ENCODE measurements at places on chromosomes 1 and 21. TPM values are rescaled to one million over a fixed set of nuclear protein-coding genes. Genes with fewer than 3 reads are reported as not detected.

DNA sequence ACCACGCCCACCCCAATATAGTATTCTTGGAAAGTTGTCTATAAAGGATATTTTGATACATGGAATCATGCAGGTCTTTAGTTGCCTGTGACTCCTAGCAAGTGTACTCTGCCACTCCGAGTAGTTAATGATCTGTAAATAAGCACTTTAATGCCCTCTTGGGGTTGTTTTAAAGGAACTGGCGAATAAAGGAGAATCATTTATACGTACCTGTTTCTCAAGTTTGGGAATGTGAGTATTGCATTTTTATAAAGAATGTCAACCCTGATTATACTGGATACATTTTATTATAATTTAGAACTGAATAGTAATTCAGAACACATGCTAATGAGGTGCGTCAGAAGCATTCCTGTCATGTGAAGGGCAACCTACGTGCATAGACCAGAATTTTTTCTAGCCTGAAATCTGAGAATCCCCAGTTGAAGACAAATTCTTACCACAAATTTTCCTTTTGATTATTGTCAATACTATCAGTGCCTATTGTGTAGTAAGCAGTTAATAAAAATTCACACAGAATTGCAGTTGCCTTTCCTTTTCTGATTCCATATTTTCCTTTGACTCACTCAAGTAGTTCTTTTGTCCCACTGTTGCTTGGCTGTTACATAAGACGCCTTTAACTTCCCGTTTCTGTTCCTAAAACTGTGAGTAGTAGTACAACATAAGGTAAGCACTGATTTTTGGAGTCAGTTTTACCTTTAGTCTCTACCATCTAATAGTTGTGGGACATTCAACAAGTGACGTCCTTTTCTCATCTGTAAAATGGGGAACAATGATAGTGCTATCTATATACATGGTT is 5.1 kb downstream of the AHCYL1 start:
- no peak for DNase-seq

DNA sequence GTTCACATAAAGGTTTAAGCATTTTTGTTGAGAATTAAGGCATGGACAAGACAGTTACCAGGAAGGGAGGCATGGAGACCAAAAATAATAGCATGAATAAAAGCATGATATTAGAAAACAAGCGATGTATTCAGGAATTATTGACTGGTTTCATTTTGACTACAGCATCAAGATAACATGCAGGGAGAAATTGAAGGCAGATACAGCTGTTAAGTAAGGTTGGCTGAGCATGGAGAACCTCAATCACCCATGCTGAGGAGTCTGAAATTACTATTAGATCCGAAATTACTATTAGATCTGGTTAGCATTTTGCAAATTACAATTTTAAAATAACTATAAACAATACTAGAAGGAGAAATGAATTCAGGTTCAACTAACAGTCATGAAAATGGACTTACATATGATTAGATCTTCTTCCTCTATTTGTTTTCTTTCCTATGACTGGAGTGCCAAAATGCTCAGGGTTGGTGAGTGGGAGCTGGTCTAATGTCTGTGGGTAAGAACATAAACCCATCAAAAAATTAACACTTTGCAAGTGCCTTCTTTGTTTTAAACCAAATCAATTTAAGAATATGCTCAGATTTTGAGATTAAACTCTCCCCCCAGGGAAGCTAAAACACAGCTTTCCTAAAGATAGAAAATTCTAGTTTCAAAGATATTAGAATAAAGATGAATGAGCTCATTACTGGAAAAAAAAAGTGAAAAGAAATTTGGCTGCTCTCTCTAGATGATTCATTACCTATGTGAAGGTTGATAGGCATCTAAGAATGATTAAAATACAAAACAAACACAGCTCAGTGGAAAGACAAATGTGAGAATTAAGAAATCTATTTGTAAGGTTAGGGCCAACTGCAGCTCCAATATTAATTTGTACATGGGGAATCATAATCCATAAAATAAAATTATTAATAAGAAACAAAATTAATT is 81.7 kb downstream of the ARID4B start:
- DNase-seq, result no peak

DNA sequence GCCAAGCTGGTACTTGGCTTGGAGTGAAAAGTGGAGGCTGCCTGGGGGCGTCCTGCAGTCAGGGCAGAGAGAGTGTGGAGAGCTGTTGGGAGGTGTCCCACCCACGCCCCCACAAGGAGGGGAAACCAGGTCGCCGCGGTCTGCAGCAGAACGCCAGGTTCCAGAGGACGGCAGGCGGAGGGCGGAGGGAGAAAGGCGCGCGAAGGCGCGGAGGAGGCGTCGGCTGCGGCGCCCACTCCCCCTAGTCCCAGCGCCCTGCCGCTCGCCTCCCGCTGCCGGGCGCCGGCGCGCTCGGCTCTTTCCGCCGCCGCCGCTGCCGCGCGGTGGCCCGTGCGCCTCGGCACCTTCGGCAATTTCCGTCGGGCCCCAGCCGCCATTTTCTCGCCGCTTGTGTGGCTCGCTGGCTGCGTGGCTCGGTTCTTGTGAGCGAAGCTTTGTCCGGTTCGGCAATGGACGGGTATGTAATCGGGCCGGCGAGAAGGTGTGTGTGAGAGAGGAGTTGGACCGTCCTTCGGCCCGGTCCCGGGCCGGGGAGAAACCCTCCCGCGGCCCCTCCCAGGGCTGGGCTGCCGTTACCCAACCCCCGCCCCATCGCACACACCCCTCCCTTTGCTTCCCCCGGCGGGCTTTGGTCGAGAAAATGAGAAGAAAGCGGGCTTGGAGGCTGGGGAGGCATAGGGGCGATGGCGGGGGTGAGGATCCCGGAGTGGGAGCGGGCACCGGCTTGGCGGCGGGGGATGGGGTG is at the start of gene PTBP2:
Gene PTBP2, plus strand, starts transcription at position 369 of the 745 bp plus-strand sequence. Its CDS starts 81 bp downstream, at position 450.
- DNase-seq, result peak; percentile 77

DNA sequence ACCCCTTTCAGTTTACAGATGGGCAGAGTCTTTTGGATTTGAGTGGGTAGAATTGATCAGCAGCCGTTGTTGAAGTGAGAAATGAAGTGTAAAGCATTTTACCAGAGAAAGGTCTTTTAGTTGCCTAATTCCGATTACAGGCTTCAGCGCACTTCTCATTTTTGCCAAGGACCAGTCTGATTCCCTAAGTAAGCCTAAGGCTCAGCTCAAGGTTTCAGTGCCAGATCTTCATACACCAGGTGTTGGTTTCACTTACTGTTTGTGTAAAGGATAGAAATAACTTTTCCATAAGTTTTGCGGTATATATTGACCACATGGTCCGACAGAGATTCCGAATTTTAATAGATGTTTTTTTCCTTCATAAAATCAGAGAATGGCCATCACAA is 83.9 kb upstream of the BMP8A start:
- DNase-seq, result no peak

DNA sequence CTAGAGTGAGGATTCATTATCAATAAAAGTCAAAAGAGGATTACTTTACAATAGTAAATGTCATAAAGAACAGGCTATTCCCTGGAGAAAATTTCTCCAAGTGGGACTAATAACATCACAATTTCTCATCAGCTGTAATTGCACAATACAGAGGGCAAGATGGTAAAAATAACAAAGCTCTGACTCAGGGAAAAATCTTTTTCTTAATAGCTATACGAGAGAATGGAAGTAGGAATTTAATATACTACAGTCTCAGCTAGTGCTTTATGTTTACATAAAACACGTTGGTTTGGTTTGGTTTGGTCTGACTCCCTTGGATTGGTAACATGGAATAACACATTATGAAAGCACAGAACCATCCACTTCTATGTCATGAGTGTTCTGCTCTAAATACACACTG is 397.6 kb downstream of the LRRIQ3 start:
- DNase-seq, result no peak

GRCh38 chr21:42644223-42645208 is 8.9 kb upstream of the PDE9A start:
- DNase-seq, result no peak

DNA sequence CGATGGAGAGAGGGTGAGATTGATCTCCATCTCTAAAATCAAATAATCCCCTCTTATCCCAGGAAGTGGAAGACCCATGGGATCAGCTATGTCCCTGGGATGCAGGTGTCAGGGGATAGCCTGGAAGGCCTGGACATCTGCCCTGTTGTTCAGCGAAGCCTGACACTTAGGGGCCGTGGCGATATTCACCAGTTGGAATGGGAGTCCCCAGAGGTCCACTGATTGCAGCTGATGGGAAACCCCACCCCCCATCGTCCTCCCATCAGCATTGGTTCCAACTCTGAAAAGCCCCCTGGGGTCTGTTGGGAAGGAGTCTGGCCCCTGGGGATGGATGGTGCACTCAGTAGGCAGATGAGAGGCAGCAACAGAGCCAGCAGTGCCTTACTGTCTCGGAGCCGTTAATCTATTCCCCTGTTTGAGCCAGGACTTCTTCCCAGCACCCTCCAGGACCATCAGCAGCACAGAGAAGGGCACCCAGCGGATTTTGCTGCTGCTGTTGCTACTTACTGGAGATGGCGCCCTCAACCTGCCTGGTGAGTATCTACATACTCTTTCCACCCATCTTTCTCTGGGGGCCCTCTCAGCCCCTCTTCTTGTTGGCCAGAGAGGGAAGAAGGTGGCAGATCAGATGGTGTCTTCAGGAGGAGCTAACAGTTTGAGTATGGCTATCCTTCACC is 13.4 kb downstream of the CATSPER4 start:
- DNase-seq, result no peak

DNA sequence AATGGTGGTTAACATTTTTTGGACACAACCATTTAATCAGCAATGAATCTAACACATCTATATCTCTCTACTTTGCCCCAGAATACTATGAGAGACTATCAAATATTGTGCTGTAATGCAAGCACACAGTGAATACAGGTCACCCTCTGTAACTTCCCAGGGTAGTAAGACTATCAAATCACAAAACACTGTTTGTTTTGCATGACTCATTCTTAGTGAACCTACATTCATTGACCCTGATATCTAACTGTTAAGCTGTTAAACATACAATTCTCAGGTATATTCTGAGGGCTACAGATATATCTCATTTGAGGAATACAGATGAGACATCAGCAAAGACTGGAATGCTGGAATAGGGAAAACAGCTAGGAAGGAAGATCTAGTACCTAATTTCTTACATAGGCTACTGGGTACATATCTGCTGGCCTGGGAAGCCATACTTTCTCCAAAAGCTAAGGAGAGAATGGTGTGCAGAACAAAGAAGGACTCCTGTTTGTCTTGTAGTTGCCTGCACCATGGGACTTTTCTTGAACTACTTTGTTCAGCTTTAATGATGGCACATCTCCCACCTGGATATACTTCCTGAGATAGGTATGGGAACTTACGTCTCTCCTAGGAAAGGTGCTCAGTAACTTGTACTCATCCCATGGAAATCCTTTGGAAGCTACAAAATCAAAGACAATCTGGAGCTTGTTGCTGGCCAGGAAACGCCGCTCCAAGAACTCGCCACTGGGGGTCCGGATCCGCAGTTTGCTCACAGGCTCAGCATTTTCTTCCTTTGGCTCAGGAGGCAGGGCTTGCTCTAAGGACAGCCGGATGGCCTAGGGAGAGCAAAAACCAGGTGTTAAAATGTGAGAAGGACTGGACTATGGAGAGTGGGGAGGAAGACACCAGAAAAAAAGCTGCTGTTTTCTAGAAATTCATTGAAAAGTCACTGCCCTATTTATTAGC is 51.9 kb upstream of the DMRTA2 start:
- no peak for DNase-seq

The KRTAP10-11 gene
- not detected for total RNA-seq
